ENCODE measurements at places on chromosomes 7 and 10. TPM values are rescaled to one million over a fixed set of nuclear protein-coding genes. Genes with fewer than 3 reads are reported as not detected.
A peak's percentile ranks its signal among the peaks of the same experiment; 100 is the strongest.

DNA sequence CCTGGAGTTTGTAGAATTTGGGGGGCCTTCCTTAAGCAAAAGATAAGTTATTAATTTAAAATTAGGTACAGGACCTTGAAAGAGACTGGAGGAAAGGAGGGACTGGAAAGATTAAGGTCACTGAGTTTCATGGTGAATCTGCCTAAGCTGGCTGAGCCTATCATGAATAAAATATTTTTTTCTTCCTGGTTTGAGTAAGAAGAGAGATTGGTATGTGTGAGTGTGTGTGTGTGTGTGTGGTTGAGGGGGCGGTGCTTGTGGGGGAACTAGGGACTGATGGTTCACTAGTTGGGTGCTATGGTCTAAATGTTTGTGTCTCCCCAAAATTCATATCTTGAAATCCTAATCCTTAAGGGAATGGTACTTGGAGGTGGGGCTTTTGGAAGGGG, 142.5 kb upstream of the PRKCQ start:
- no peak for DNase-seq

Gene UTF1
- polyA plus RNA-seq, result not detected

GRCh38 chr7:1754345-1754908, 84.3 kb downstream of the ELFN1 start:
- no peak for DNase-seq

GRCh38 chr10:120607016-120607709, 150.1 kb downstream of the PLPP4 start:
- DNase-seq, result no peak

GRCh38 chr10:104339469-104340110, 1.3 kb upstream of the ITPRIP start:
- peak; percentile 92 for DNase-seq

GRCh38 chr10:77159538-77160110, 478.0 kb downstream of the KCNMA1 start:
- DNase-seq, result no peak

DNA sequence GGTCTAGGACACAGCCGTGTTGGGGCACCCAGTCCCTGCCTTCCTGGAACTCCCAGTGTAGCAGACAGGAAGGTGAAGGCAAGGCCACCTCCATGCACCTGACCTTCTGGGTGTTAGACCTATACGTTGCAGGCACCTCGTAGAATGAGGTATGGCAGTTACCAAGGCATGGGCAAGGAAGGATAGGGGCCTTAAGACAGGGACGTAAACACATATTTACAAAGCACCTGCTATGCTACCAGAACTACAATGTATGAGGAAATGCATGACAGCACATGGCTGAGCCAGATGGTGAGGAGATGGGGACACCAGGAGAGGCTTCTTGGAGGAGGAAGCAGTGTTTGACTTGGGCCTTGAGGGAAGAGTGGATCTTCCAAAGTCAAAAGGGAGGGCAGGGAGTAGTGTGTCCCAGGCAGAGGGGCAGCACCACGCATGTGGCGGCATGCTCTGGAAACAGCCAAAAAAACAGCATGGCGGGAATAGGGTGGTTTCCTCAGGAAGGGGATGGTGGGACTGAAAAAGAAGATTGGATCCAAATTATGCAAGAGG, 231.2 kb downstream of the FANK1 start:
- DNase-seq, result no peak

DNA sequence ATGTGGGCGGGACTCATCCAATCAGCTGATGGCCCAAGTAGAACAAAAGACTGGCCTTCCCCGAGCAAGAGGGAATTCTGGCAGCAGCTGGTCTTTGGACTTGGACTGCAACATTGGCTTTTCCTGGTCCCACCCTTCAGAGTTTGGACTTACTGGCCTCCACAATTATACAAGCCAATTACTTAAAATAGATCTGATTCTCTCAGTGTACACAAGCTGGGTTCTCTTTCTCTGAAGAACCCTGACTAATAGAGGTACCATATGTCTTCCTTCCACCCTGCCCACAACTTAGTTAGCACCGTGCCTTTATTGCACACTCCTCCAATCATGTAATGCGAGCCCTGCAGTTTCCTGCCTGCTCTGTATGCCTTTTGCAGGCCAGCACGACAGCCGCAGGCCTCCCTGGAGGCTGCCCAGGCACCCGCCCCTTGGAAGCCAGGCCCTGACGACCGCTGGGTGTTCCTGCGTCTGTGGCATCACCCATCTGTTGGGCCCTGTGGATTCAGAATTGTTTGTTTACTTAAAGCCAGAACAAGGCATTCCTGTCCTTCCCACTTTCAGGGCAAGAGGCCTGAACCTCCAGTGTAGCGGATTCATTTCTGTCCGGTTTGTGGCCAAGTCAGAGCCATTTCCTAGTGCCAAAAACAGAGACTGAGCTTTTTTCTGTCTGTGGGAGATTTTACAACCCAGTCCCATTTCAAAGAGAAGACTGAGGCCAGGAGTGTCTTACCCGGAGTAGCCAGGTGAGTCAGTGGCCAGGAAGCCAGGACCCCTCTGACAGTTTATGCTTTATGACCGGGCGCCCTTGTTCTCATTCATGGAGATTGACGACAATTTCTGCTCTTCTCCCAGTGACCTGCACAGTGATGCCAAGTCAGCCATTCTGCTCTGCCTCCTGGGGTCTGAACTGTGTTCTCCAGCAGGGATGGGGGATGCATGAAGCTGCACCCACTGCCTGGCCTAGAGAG, 968 bp upstream of the INMT start:
- peak; percentile 77 for DNase-seq

- DNase-seq, result no peak
Measured at GRCh38 chr7:131218727-131219128, 108.9 kb upstream of the MKLN1 start.

GRCh38 chr7:27510541-27510940, 152.1 kb downstream of the HIBADH start:
- DNase-seq, result no peak

Gene MYO3A
- polyA plus RNA-seq, result 0.63 TPM

DNA sequence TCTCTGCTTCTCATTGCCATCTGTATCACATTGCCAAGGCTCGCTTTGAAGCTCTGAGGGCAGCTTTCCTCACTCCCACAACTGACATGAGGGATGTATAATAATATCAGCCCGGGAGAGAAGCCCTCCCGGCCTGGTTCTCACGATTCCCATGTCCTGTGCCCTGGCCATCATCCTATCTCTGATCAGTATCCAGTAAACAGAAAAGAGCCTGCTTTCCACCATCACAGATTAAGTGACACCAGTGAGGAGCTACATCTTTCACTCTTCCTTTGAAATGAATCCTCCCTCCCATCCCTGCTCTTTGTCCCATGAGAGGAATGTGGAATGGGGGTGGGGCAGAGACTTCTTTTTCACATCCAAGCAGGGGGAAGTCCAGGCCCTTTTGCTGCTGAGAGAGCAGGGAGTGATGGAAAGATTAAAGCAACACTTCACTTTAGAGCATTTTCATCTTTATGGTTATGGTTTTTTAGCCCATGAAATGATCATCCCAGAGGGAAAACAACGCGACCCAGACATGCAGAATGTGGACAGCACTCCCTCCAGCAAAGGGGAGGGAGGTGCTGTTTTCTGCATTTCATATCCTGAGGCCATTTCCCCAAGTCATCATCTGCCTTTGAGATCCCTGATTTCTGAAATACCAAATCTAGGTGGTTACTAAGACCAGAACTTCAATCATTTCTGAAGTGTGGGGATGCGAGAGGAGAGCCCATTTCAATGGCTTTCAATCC, 84.6 kb upstream of the LYZL1 start:
- no peak for DNase-seq

Gene ADIRF
- 3.9 TPM for polyA plus RNA-seq

Gene CALML3
- not detected for polyA plus RNA-seq

DNA sequence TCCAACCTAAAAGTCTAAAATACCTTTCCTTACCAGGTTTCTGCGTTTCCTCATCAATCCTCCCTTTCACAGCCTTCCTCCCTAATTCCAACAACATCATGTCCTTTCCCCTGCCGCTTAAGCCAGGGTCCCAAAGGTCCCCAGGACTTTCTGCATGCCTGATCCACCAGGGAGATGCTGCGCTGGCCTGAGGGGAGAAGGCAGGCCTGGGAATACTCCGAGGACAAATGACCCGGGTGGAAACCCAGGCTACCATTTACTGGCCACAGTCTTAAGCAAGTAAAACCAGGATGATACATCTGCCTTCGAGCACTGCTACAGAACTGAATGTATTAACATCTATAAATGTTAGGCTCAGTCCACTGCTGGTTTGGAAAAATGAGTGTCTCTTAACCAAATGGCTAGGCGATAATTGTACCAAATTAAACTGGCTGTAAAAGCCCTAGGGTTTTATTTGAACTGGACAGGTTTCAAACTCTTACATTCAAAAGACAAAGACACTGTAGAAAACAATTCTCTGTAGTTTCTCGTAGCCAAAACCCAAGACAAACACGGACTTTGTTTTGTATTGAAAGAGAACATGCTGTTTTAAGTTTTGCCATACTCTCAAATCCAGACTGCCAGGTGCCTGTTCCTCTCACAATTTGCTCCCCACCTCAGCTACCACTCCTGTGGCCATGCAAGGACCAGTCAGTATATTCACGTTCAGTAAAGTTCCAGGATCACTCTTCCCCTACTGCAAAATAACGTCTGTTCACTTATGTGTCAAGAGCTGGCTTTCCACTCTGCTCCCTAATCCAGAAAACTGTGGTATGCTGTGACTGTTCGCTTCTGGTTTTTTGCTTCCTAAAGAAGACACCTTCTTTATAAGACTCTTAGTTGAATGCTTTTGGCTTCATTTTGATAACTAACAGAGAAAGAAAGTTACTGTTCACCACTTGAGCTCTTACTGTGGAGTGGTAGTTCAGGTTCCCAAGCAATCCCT, 145.7 kb downstream of the RNF216 start:
- no peak for DNase-seq

- DNase-seq, result no peak
Measured at GRCh38 chr10:76738991-76739390, 898.6 kb downstream of the KCNMA1 start.

Gene SNCG
- polyA plus RNA-seq, result 4.8 TPM
